ENCODE measurements at places on chromosomes 1 and 21. TPM values are rescaled to one million over a fixed set of nuclear protein-coding genes. Genes with fewer than 3 reads are reported as not detected.

Gene TNFRSF4
- 2.1 TPM for polyA plus RNA-seq

Gene FLG
- polyA plus RNA-seq = 0.34 TPM

Gene LYPD8
- polyA plus RNA-seq = not detected

Gene PRKCZ
- 8.2 TPM for polyA plus RNA-seq

Gene ITLN2
- polyA plus RNA-seq = not detected

Gene NUF2
- polyA plus RNA-seq = 15.7 TPM

Gene OR10K2
- not detected for polyA plus RNA-seq

Gene CASP9
- polyA plus RNA-seq = 15.5 TPM

Gene SLC5A9
- 3.5 TPM for polyA plus RNA-seq

Gene DNALI1
- polyA plus RNA-seq = 5.5 TPM

Gene CLIC6
- polyA plus RNA-seq = 0.07 TPM

Gene LORICRIN
- not detected for polyA plus RNA-seq

Gene AIM2
- polyA plus RNA-seq = 0.15 TPM

Gene TAL1
- 3.5 TPM for polyA plus RNA-seq

Gene XKR8
- 6.8 TPM for polyA plus RNA-seq

Gene DHRS3
- 17.7 TPM for polyA plus RNA-seq

Gene TNFAIP8L2
- polyA plus RNA-seq = 2.6 TPM

Gene SV2A
- polyA plus RNA-seq = 3.0 TPM

DNA sequence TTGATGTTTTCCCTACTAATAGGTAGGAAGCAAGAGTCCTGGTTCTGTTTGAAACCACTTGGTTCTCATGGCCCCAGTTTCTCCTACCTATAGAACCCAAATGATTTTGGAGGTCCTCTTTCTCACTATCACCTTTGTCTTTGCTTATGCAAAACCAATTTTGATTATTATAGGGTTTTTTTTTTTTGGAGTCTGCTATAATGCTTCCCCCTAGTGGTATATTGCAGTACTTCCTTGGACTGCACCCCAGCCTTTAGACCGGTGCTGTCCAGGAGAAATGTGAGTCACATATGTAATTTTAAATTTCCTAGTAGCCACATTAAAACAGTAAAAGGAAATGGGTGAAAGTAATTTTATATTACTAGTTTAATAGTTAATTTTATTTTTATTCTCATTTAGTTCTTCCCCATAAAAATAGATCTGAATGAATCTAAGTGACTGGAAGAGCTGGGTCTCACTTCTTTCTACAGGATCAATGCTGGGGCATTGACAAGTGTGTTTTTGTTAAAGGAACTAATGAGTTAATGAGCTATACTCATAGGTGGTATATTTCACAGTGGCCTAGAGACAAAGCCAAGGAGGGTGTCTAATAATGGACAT lies 10.6 kb downstream of the FCMR start:
- DNase-seq = peak; percentile 69

- DNase-seq = no peak
These were observed 533.7 kb upstream of the PKN2 start for GRCh38 chr1:88150330-88150729.

GRCh38 chr1:60655679-60656355 lies 426.5 kb upstream of the NFIA start:
- DNase-seq = no peak

DNA sequence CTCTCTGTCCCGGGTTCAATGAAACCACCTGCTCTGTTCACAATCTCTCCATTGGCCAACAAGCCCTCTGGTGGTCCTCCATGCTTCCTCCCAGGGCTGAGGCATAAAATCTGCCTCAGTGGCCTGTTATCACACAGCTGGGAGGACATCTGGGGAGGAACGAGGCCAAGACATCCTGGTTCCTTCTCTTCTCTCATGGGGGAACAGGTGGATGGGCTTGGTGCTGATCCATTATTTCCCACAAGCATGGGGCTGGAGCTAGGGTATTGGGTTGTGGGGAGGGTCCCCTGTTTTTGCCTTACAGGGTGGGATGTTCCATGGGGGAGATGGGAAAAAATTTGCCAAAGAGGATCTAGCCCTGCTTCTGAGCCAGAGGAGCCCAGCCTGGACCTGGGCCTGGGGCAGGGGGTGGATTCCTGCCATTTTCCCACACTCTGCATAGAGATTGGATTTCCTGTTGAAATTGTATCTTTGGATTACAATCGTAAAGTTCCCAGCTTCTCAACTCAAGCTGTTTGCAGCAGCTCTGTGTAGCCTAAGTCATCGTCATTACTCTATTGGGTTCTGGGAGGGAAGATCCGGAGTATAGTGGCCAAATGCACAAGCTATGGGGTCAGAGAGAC lies 124.7 kb downstream of the NAV1 start:
- no peak for DNase-seq

DNA sequence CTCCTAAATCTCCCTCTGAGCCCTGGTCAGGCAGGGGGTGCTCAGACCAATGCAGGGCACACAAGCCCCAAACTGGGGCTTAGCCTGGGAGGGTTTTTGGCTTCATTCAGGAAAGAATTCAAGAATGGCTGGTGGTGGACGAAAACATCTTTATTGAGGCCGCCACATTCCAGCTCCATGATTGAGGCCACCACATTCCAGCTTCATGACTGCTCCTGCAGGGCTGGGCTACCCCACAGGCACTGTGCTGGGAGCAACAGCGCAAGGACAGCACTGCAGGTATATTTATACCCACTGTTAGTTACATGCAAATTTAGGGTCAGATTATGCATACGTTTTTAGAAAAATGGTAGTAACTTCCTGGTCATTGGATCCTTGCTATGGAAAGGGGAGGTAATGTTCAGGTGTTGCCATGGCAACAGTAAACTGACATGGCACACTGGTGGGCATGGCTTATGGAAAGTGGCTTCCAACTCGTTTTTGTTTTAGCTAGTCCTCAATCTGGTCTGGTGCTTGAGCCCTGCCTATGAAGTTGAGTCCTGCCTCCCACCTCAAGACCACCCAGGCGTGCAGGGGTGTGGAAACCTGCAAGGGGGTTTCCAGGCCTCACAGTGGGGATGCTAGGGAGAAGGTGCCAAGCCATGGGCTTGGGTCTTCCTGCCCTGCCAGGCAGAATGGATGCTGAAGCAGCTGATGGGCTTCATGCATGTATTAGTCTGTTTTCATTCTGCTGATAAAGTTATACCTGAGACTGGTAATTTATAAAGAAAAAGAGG lies 348.7 kb upstream of the AJAP1 start:
- no peak for DNase-seq

DNA sequence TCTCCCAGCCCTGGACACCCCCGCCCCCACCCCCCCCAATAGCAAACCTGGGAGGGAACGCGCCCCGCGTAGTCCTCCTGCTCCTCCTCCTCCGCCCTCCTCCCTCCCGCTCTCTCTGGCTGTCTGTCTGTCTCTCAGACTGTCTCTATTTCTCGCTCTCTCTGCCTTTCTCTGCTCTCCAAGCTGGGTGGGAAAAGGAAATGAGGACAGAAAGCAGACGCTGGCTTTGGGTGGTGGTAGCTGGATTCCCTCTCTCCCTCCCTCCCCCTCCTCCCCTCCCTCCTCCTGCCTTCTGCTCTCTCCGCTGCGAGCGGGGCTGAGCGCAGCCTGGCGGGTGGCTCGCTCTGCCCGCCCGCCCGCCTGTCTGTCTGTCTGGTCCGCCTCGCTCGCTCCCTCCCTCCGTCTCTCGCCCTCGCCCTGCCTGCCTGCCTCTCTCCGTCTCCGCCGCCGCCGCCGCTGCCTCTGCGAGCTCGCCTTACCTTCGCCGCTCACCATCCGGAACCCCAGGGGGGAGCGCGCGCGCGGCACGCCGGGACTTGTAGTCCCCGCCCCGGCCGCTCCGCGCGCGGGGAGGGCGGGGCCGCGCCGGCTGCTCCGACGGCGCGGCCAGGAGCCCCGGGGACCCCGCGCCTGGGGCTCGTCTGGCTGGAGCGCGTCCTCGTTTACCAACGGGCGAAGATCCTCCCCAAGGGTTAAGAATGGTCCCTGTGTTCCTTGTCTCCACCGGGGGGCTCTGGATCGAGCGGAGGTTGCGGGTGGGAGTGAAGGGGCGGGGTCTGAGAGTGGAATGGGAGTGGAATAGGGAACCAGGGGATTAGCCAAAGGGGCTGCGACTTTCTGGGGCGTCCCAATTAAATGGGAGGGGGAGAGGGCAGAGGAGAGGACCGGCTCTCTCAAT lies at the start of gene AHDC1:
Gene AHDC1 (minus strand): TSS at position 464 of the 898 bp plus-strand sequence. CDS start 52,029 bp downstream, outside the sequence.
- DNase-seq = peak; percentile 93

- DNase-seq = no peak
These were observed 621.0 kb downstream of the LMO4 start for GRCh38 chr1:87949711-87950110.

- no peak for DNase-seq
These were observed 80.2 kb upstream of the ACTRT2 start for GRCh38 chr1:2941040-2941439.

GRCh38 chr1:202938287-202938925 lies 11.4 kb upstream of the KLHL12 start:
- DNase-seq = no peak

DNA sequence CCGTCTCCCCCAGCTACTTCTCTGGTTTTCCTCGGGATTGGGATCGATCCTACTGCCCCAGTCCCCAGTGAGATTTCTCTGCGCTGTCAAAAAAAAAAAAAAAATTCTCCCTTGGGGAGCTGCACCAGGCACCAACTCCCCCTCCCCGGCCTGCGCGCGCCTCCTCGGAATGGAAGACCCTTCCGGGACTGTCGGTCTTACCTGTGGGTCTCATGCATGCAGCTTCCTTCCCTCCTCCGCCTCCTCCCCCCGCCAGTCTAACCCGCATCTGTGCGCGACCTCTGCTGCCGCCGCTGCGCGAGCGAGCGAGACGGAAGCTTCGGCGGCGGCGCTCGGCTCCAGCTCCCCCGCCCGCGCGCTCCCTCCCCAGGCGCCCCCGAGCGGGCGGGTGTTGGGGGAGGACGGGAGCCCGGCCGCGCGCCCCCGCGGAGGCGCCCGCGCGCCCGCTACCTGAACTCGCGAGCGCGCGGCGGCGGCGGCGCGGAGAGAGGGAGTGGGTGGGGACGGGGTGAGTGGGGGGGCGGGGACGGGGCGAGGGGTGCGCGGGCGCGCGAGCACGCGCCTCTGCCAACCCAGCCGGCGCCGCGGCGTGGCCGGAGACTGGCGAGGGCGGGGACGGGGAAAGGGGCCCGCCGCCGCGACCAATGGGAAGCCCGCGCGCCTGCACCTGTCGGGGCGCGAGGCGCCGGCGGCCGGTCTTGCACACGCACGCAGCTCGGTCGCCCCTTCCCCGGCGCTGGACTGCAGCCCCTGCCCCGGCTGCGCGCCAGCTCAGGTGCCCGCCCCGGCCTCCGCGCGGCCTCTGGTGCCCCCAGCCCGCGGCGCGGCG lies at the start of gene SUSD4:
Gene SUSD4 (minus strand): TSS at position 321 of the 829 bp plus-strand sequence. CDS start 751 bp downstream, outside the sequence.
- peak; percentile 64 for DNase-seq

DNA sequence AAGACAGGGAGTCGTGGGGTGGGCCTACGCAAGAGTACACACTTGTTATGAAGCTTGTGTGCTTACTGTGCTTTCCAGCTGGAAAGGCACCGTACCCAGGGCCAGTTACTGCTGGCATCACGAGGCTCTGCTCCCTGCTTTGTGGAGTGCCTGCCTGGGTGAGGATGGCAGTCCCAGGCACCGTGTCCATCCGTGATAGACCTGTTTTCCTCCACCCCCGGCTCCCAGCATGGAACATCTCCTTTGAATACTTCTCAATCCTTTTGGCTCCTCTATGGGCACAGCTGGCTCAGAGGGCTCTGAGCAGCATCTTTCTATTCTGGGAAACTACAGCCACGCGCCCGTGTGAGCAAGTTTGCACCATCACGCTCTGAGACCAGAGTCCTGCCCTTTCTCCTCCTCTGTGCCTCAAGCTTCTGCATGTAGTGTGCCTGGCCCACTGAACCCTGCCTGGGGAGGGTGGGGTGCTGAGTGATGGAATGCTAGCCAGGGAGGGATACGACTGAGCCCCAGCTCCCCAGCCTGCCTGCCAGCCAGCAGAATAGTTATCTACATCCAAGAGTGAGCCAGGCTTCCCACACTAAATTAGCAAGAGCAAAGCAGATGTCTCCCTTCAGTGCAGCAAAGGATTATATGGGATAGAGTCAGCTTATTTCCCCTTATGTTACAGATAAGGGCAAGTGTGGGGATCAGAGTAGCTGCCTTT lies 7.1 kb upstream of the TNR start:
- no peak for DNase-seq

DNA sequence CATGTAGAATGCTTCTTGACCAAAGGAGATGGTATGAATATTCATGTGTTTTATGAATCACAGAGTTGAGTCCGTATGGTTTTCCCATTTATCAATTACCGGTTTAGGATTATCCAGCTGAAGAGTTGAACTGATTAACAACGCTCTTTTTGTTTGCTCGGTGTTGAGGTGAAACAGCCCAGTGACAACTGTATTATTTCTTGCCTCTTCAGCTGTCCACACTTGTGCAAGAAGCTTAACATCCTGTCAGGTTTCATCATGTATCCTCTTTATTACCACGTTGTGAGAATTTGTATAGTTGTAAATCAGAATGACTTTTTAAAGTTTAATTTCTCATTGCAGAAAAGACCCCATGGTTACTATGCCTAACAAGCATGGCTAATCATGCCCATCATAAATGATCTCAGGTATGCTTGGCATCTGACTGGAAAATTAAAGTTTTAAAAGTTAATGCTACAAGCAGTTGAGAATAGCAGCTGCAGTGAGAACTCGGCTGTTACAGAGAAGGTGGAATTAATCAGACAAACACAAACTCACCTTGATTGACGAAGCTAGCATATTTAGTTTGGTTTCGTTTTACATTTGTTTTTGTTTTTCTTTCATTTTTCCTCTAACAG lies 563.2 kb upstream of the ADGRL2 start:
- no peak for DNase-seq

GRCh38 chr1:103145449-103145848 lies 37.1 kb upstream of the COL11A1 start:
- no peak for DNase-seq

GRCh38 chr1:58727364-58727763 lies 27.5 kb upstream of the MYSM1 start:
- no peak for DNase-seq

DNA sequence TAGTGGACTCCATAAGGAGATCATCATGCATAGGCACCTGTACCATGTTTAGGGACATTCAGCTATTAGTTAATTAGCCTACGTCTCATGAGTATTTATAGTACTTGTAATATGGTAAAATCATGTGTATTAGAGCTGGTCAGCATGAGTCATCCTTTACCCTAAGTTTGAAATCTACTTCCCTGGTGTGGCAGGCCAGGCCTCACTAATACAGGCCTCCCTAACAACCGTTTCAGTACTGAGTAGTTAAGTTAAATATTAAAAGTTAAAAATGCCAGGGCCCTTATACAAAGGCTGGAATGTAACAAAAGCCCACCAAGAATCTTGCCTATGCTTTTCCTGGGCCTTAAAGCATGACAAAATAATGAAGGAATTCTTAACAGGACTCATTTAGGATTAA lies 356.3 kb upstream of the DPYD start:
- DNase-seq = no peak

- no peak for DNase-seq
These were observed 255.3 kb downstream of the FOXD2 start for GRCh38 chr1:47693115-47693514.

- peak; percentile 57 for DNase-seq
These were observed 199.4 kb upstream of the DAB1 start for GRCh38 chr1:57623039-57623790.

- DNase-seq = no peak
These were observed 44.5 kb downstream of the SLC2A1 start for GRCh38 chr1:42914092-42914627.
